ENCODE measurements at places on chromosomes 5 and 9.
A peak's percentile ranks its signal among the peaks of the same experiment; 100 is the strongest.

- DNase-seq: no peak
Observed at GRCh38 chr5:92674321-92674720, 906.7 kb downstream of the NR2F1-AS1 start.

- DNase-seq: no peak
Observed at GRCh38 chr9:106958955-106959657, 96.1 kb downstream of the ZNF462 start.

GRCh38 chr9:19154135-19154612 lies 26.9 kb upstream of the PLIN2 start:
- DNase-seq: no peak

GRCh38 chr5:156052656-156053055 lies 274.3 kb upstream of the SGCD start:
- no peak for DNase-seq

GRCh38 chr5:127133071-127133470 lies 59.8 kb upstream of the C5orf63 start:
- no peak for DNase-seq

GRCh38 chr5:1111727-1112289 lies at the start of gene SLC12A7:
TSS of gene SLC12A7 (minus strand) at chr5:1112063. CDS start at chr5:1111991, 72 bp downstream.
- DNase-seq: peak; percentile 73

DNA sequence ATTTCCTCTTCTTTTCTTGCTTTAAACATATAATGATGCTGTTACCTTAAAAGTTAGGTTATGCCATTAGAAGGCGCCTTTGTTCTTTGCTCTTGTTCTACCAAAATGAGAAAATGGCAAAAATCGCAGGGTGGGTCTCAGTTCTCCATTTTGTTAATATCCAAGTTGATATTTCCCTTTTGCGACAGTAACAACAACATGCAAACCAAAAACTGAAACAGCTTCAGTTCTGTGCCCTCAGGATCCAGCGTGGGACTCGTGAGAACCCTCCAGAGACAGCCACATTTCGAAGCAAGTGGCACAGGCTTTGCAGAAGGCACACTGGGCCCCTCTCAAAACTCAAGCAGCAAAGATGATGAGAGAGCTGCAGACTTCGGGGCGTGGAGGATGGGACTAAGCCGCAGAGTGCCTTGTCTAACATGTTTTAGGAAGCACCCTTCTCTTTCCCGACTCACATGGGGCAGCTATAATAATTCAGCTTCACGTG lies 33.0 kb upstream of the LCP2 start:
- peak; percentile 34 for DNase-seq

DNA sequence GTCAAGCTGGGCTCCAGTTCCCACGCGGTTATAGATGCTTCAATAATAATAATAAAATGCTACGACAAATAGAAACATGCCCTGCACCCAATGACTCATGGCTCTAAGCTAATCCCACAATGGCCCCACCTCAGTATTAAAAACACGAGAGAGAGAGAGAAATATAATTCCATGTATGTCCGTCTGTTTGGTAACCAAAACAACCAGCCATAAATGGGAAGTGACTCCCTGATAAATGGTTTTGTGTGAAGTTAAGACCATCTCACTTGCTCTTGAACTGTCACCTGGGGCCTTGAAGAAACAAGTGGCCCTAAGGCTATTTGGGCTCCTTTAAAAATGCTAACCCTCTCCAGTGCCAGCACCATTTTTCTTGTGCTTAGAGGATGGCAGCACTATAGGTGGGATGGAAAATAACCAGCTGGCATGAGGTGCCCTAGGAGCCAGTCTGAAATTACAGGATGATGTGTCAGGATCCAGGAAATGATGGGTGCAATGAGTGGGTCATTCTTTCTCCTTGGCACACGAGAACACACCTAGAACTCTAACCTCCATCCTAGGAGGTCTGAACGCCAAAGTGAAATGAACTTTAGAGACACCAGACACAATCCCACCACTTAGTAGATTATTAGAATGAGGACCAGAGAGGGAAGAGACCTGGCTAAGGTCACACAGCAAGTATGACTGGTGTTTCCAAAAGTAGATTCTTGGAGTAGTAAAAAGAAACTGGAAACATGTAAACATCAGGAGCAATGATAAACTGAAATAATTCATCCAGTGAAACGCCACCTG lies 35.7 kb upstream of the ADRB2 start:
- no peak for DNase-seq

DNA sequence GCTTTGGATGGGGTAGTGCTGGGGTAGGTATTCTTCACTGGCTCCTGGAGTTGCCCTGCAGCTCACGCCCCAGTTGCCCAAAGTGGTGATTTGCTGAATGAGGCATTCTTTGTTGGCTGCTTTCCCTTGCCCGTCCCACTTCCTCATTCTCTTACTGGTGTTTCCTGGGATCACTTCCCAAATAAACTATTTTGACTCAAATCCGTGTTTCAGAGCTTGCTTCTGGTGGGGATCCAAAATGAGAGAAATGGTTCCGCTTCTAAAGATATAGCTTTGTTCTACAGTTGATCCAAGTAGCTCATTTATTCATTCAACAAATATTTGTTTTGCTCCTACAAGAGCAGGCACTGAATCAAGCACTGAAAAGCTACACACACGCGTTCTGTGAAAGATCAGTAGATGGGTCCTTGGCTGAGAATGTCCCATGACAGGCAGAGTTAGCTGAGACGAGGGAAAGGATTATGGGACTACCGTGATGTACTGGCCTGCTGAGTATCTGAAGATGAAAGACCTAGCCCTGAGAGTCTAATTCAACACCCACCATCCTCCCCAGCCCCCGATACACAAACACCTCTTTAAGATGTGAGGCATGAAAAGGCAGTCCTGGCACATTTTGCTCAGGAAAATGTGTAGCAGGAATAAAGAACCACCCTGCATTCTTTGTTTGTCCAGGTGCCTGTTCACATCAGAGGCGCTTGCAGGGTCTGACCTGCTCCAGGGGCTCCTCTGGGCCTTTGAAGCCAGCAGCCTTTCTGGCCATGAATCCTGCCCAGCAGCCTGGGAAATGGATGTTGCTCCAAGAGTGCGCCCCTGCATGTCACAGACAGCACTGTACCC lies 143.1 kb upstream of the RANBP3L start:
- DNase-seq: no peak

- no peak for DNase-seq
Observed at GRCh38 chr9:98362624-98363252, 107.3 kb upstream of the TBC1D2 start.

DNA sequence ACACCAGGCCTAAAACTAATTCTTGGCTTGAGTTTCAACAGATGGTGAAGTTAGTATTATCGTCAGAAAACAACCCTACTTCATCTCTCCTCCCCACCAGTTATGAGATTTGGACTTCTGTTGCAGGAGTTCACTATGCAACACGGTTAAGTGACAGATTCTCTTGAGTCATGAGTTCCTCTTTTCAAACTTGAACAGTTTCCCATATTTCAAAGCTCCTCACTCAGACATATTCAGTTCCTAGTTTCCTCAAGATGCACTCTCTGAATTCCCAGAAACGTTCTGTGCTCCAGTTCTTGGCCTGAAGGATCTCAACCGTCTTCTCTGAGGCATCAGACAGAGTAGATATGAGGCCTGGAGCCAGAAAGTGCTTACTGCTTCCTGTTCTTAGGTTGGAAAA lies 7.3 kb upstream of the PTGER4 start:
- DNase-seq: no peak

GRCh38 chr9:108258640-108259039 lies 597.1 kb downstream of the ACTL7B start:
- no peak for DNase-seq

DNA sequence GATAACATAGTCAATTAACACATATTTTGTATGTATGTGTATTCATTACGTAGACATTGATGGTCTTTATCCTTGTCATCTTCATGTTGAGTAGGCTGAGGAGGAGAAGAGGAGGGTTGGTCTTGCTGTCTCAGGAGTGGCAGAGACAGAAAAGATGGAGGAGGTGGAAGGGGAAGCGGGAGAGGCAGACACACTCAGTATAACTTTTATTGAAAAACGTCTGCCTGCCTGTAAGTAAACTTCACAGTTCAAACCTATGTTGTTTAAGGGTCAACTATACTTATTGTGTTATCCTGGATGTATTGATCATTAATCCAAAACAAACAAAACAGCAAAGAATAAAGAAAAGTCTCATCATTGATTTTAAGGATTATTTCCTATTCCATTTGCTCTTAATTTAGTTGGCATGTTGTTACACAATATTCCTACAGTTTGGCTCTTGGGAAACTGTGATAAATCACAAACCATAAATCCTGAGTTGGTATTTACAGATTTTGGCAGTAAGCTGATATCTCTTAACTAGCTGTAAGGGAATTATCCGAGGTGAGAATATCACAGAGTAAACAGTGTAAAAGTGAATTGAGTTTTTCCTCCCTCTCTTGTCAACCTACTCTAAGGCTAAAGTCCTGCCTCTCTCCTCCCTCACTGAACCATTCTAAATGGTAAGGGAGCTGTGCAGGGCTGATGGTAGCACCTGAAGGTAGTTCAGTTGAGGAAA lies 487.2 kb downstream of the SPATA31D1 start:
- DNase-seq: no peak

DNA sequence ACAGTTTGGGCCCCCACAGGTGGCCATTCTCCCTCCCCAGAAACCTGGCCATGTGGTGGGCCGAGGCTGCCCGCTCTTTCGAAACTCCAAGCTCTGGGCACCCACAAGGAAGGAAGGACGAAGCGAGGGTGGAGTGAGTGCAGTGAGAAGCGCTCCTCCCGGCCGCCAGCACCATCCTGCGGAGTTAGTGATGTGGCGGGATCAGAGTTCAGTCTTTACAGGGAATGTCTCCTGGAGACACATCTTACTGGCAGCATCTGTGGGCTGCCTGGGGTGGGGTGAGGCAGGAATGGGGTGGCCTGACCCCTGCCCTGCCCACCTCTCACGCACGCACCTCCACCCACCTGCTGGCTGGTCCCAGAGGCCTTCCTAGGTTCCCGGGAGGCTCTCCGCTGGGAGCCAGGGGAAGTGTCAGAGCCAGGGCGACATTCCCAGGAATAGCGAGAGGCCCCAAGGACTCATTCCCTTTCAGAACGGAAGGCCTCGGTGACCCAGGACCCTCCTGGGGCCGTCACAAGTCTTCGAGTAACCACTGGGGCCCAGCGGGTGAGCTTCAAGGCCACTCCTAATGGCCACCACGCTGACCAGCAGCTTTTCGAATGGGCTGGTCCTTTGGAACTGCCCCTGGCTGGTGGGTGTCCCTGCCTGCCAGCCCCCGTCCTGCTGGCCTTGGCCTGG lies 5.5 kb upstream of the RNU6ATAC start:
- no peak for DNase-seq

- no peak for DNase-seq
Observed at GRCh38 chr5:129670957-129671500, 76.9 kb upstream of the MINAR2 start.

- no peak for DNase-seq
Observed at GRCh38 chr5:64229163-64229774, 63.6 kb downstream of the RNF180 start.

DNA sequence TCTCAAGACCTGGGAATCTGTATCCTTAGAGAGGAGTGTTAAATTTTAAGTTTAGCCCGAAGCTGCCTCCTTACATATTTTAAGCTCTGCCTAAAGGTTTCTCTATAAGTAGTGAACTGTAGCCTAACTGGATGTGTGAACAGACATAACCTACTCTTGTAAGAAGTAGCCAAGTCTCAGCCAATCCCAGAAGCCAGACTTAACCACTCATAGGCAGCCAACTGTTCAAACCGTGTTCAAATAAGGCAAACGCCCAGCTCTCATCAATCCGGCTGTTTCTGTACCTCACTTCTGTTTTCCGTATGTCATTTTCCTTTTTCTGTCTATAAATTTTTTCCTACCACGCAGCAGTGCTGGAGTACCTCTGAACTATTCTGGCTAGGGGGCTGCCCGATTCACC lies 58.7 kb upstream of the HRH2 start:
- DNase-seq: no peak

DNA sequence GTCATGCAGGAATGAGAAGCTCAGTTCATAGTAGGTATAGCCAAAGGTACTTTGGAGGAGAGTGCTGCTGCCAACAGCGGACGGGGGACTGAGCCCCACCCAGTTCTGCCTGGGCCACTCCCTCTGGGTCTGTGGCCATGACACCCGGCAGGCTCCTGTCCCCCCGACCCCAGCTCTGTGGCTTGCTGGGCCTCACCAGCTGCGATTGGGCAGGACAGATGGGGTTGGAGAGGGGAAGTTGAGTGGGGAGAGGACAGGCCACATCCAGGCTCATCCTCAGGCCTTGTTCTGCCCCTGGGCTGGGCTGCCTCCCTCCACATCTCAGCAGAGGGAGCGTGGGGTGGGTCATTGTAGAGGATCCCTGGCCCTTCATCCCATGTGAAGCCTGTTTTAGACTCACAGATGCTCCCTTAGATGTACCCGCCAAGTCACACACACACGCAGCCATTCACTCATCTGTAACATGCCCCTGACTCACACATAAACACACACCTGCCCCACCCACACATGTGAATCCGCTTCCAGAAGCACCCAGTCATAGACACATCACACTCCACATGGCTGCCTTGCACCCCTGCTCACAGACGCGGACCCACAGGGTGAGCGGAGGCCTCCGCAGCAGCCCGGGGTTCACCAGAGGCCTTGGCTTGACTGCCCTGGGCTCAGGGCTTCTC lies 48.8 kb downstream of the NTNG2 start:
- no peak for DNase-seq

DNA sequence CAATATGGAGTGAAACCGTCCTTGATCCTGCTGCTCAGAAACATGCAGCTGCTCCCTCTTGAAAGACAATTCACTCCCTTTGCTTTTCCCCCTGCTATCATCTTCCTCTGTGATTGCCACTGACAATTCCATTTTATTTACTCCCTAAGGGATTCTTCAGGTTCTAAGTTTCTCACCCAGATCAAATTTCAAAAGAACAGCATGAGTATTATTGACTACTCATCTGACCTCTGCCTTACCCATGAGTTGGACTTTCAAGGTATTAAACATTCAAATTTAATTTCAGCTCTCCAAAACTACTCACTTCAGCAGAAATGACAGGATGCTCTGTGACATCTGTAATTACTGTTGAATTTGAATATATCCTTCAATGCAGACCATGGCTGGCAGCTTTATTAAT lies 236.5 kb upstream of the HAPLN1 start:
- DNase-seq: no peak

DNA sequence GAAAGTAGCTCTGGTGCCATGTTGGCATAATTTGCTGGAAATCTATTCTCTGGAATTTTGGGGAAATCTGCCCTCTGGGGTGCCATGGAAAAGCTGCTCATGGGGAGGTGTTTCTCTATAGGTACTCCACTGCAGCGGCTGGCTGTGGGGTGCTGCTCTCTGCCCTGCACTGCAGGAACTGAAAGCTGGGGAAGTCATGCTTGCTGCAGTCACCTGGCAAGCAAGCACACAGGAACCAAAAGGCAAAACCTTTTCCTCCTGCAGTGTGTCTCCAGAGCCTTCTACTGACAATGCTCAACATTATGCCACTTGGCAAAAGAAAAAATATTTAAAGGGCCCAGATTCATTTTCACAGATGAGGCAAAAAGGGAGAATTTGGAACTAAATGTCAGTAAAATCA lies 25.8 kb upstream of the CARNMT1 start:
- no peak for DNase-seq

GRCh38 chr9:105735366-105735765 lies 41.0 kb downstream of the TMEM38B start:
- DNase-seq: no peak

DNA sequence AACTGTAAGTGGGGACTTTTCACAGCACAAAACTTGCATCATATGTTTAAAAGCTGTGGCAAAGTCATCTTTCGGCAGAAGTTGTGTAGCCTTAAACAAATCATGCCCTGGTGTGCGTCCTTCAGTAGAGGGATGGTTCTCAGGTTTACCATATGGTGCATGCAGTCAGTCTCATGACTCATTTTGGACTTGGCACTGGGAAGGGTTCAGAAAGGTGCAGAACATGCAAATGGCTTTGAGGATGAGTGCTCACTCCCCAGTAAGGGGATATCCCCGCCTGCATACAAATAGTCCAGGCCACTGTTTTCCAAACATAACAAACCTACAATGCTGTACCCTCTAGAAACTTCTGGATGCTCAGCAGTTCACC lies 260.3 kb downstream of the NDUFS4 start:
- no peak for DNase-seq

All from stimulated activated CD4-positive, alpha-beta T cell treated with anti-CD3 and anti-CD28 coated beads, Interleukin-4, amount 100 ng/mL, for 1 hour (primary cell).